Effector CD4-positive, alpha-beta T cell (primary cell): ENCODE measurements at places on chromosomes 3 and 15.

GRCh38 chr3:40333416-40333815 is 23.9 kb downstream of the EIF1B start:
- DNase-seq: no peak

DNA sequence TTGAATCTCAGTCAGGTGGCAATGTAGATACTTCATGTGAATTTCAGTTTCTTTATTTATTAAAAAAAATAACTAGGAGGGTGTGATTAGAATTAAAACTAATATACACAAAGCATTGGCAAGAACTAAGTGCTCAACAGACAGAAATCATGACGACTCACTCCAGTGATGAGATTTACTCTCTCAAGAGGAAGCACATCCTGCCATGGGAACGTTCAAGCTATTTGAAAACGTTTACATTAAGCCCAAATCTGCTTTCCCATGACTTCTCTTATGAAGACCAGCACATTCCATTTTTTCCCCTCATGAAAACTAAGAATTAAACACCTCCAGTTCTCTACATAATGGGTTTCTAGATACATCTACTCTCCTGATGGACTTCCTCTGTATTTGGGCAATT is 8.5 kb downstream of the WDR53 start:
- no peak for DNase-seq

DNA sequence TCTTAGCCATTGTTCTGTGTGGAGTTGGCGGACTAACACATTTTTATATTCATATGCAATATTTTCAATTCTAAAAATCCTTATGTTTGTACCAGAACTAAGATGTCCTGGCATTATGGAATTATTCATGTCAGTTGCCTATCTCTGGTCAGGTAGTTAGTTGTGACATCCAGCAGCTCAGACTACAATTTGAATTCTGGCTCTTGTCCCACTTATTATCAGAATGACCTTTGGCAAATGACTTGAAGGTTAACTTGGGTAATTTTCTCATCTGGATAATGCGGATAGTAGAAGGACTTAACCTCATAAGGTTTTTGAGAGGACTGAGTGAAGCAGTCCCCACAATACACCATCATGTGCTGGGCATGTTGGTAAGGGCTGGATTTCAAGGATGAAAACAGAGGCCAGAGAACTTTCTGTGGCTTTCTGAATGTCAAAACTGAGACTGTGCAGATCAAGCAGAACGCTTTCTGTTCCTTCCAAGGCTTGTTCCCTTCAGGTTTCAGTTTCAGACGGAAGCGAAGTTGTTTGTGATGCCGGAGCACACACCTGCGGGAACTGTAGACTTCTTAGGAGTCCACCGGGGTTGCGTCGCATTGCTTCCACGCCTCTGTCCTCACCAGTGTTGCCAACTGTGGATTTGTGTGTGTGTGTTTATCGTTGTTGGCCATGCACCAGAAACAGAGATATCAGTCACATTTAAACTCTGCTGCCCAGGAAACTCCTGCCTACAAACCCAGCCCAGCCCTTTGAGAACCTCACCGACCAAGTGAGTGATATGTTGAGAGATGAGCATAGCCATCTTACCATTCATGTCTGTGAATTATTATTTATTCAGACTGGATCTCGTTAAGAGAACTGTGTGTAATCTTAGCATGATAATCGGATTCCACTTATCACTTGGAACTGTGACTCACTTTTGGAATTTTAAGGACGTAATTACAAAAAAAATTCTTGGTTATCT is 76.0 kb downstream of the PTPRG start:
- DNase-seq: no peak

- no peak for DNase-seq
Measured at GRCh38 chr3:41457176-41457575, 257.9 kb downstream of the CTNNB1 start.

DNA sequence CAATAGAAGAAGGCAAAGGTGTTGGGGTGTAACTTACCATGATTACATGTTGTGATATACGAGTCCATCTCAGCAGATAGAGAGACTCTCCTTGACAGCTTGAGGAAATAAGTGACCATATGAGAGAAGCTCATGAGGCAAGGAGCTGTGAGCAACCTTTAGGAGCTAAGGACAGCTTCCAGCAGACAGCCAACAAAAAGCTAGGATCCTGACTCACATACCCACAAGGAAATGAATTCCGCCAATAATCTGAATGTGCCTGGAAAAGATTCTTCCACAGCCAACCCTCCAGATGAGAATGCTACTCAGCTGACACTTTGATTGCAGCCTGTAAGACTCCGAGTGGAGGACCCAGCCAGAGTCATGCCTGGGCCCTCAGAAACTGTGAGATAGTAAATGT is 339.6 kb upstream of the TPRG1 start:
- no peak for DNase-seq

DNA sequence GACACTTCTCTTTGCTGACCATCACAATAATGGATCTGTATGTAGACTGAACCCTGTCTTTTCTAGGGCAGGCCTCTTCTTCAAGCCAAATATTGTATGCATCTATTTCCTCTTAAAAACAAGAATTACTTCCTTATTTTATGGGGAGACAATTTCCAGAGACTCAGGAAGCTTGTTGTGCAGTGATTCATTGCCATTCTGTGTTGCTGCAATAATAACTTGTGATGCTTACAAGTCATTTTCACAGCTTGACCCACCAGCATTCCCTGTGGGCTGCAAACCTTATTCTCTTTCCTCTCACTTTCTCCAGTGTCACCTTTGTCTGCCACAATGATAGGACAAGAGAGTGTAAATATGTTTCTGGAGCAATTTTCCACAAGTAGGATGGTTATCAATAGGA is 276.7 kb upstream of the SGO1 start:
- DNase-seq: no peak

- no peak for DNase-seq
Measured at GRCh38 chr3:158165730-158166129, 55.8 kb downstream of the RSRC1 start.

- no peak for DNase-seq
Measured at GRCh38 chr15:51190424-51191068, 95.8 kb upstream of the TNFAIP8L3 start.
